Panc1 (cell line): ENCODE measurements at places on chromosomes 6 and 20. TPM values are rescaled to one million over a fixed set of nuclear protein-coding genes. Genes with fewer than 3 reads are reported as not detected.

DNA sequence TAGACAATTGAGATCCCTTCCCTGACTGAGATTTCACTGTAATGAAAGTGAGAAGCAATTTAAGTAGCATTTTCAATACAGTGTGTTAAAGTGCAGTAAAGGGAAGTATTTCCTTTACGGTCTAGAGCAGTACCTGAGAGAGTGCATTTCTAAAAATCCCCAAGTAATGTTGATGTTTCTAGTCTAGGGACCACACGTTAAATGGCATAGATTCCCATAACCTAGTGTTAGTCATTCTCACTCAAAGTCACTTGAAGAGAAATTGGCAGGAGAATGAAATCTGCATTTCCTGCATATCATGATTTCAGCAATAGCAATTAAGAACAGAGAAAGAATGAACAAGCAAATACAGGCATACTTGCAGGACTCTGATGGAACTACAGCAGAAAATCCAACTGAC, 67.9 kb downstream of the CGA start:
- no peak for DNase-seq

- DNase-seq: no peak
Measured at GRCh38 chr6:129212081-129212480, 329.1 kb downstream of the LAMA2 start.

GRCh38 chr6:31378721-31379103, 21.7 kb upstream of the HLA-B start:
- no peak for DNase-seq

GJA10 gene
- total RNA-seq: not detected

- no peak for DNase-seq
Measured at GRCh38 chr6:33010356-33010755, 965 bp upstream of the HLA-DOA start.

NFKBIE gene
- 24.9 TPM for total RNA-seq

DNA sequence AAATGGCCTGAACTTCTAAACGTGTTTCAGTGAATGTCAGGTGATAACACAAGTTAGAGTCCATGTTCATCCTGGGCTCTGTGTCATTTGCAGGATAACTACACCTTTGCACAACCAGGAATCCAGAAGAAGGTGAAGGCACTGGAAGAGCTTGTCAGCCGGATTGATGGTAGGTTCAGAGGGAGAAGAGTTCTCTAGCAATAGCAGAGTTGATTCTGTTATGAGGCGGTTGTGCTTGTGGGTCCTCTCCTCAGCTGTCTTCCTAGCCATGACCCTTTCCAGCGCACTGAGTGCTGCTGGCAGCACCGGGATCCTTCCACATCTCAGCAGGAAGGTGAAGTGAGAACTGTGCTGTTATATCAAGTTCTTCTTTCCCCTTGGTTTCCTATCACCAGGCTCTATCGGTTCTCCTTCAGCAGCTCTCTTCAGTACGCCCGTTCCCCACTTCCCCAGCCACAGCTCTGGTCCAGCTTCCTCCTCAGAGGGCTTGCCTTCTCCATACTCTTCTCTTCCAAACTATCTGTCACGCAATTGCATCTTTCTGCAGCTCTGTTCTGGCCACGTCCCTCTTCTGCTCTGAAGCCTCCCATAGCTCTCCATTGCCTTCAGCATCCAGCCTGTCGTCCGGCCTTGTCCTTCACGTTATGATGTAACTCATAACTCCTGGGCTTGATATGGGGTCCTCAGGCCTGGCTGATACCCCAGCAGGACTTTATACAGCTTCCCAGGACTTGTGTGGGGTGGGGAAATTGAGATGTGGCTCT, 39.9 kb upstream of the RNF8 start:
- no peak for DNase-seq

- no peak for DNase-seq
Measured at GRCh38 chr6:141593311-141593710, 539.4 kb upstream of the GJE1 start.

MMP24 gene
- total RNA-seq: 7.1 TPM

GRCh38 chr6:91575032-91575431, 988.2 kb upstream of the MAP3K7 start:
- no peak for DNase-seq
